Stimulated activated CD4-positive, alpha-beta T cell treated with anti-CD3 and anti-CD28 coated beads, TNF-alpha, amount 100 ng/mL, for 24 hours (primary cell): ENCODE measurements at places on chromosomes 4 and X.

GRCh38 chrX:52542311-52542710, 25.4 kb upstream of the XAGE1B start:
- DNase-seq, result no peak

GRCh38 chr4:161256716-161257115, 907.1 kb downstream of the FSTL5 start:
- DNase-seq, result no peak

GRCh38 chr4:100146756-100147155, 43.5 kb downstream of the DDIT4L start:
- DNase-seq, result no peak

DNA sequence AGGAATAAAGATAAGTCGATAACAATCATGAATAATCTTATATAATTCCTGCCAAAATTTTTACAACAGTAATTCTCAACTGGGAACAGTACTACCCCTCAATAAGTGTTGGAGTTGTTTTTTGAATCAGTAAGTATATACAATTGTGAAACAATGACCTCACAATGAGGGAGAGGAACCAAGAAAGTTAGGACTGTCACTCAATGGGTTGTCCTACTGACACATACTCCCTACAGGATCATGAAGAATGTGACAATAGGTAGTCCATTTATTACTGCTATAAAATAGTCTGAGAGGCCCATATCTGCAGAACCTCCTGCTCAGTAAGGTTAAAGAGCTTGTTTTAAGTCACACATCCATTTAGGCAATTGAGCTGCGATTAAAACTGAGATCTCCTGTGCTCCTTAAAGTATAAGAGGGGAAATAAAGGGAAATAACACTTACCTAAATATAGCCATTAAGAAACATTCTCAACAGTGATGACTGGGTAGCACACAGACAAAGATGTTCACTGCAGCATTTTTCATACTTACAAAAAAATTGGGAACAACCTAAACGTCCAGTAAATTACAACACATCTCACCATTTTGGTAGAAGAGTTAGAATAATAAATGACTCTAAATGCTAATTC, 26.2 kb downstream of the FBXW7 start:
- DNase-seq, result no peak

- no peak for DNase-seq
Measured at GRCh38 chrX:111779582-111779981, 96.4 kb upstream of the TRPC5OS start.

DNA sequence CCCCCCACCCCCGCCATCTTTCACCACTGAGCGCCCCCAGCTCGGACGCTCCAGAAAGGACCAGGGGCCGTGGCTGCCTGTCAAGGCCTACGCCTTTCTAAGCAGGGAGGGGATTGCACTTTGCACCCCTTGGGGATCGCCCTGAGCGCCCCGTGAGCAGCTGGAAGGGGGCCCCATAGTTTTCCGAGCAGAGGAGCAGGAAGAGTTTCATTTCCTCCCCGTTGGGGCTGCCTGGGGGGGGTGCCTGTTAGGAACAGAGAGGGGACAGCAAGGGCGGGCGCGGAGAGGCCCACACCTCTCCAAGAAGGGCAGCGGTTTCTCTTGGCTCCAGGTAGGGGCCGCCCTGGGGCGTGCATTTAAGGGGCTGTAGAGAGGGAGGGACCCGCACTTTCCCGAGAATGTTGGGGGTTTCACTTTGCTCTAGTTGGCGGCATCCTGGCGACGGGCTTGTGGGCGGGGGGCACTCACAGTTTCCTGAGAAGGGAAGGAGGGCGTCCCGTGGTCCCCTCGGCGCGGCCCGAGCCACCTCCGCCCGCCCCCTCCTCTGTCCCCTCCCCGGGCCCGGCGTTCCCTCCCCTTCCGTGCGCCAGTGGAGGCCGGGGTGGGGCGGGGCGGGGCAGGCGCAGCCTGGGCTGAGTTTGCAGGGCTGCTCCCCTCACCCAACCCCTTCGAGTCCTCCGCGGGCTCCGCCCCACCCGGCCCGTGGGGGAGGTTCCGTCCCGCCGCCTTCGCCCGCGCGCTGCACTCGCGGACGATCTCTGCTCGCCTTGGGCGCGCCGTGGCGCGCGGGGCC, 82.3 kb upstream of the CD99 start:
- DNase-seq, result peak; percentile 71

- DNase-seq, result no peak
Measured at GRCh38 chr4:115687052-115687755, 573.8 kb upstream of the NDST4 start.

- no peak for DNase-seq
Measured at GRCh38 chrX:75989806-75990590, 182.9 kb upstream of the PBDC1 start.

DNA sequence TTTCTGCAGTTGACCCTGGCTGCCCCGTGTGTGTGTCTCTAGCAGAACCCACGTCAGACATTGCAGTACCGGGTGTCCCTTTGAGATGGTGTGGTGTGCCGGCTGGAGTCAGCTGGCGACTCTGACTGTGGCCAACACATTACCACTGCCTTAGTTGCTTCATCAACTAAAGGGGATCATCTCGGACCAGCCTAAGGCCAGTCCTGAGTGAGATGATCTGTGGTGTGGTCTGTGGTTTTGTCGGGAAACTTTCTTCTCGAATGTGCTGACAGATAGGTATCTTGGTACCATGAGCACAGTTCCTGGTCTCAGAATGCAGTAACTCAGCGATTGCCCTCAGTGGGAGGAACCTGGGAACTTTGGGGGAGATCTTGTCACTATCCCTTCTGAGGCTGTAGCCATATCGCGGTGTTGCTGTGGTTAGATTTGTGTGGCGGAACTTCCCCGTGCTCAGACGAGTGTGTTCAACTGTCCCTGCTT, 15.8 kb downstream of the TBC1D14 start:
- no peak for DNase-seq

GRCh38 chrX:129786210-129786651, 6.5 kb downstream of the SASH3 start:
- no peak for DNase-seq

DNA sequence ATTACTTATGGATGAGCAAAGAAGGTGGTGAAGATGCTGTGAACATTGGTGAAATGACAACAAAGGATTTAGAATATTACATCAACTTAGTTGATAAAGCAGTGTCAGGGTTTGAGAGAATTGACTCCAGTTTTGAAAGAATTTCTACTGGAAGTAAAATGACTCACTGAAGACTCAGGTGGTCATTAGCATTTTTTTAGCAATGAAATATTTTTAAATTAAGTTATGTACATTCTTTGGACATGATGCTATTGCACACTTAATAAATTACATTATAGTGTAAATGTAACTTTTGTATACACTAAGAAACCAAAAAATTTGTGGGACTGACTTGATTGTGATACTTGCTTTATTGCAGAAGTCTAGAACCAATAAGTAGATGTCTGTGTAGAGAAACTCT, 56.9 kb downstream of the USO1 start:
- no peak for DNase-seq

GRCh38 chr4:111602848-111603247, 542.4 kb upstream of the FAM241A start:
- no peak for DNase-seq

GRCh38 chr4:128009428-128009827, 44.2 kb downstream of the ABHD18 start:
- DNase-seq, result no peak

GRCh38 chr4:109719604-109720003, 10.3 kb downstream of the PLA2G12A start:
- no peak for DNase-seq

DNA sequence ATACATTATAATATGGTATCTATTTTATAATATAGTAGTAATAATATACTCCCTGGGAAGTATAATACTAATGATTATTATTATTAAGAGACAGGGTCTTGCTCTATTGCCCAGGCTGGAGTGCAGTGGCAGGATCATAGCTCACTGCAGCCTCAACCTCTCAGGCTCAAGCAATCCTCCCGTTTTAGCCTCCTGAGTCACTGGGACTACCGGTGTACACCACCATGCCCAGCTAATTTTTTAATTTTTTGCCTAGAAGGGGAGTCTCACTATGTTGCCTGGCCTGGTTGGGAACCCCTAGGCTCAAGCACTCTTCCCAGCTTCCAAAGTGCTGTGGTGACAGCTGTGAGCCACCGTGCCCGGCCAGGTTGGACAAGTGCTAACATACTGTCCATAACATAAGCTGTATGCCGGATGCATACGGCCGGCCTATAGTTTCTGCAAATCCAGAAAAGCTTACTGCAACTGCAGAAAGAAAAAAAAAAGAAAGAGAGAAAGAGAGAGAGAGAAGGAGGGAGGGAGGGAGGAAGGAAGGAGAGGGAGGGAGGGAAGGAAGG, 94.2 kb upstream of the PPP2R3B start:
- DNase-seq, result no peak

- no peak for DNase-seq
Measured at GRCh38 chr4:87525636-87526295, 3.4 kb downstream of the SPARCL1 start.

- DNase-seq, result no peak
Measured at GRCh38 chr4:152155070-152155469, 380.8 kb downstream of the FBXW7 start.

- no peak for DNase-seq
Measured at GRCh38 chr4:77167866-77168265, 10.9 kb downstream of the CCNG2 start.
